MCF 10A (cell line): ENCODE measurements at places on chromosomes 3 and 15. TPM values are rescaled to one million over a fixed set of nuclear protein-coding genes. Genes with fewer than 3 reads are reported as not detected.

- no peak for DNase-seq
These were observed 282.5 kb upstream of the TTC14 start for GRCh38 chr3:180319461-180319860.

DNA sequence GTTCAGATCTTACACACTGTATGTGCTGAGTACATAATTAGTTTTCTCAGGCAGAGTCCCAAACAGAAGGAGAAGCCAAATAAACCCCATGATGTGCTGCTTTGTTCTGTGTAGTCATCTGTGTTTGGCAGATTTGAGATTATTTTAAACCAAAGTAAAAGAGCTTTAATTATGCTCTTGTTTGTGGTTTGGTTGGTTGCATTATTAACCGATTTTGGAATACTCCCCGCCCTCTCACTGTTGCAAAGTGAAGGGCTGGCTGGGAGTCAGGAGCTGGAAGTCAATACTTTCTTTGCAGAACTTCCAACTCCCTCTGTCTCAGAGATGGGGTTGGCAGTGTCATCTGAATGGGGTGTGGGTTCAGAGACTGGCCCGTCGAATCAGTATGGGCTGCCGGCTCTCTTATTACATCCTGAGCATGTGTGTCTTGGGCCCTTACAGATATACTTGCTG lies 34.4 kb downstream of the SLCO3A1 start:
- DNase-seq = no peak

- DNase-seq = no peak
These were observed 71.3 kb upstream of the HES1 start for GRCh38 chr3:194064380-194065332.

Gene GASK1A
- not detected in 2 replicates for total RNA-seq

Gene GOLGA8G
- total RNA-seq = 0.09 TPM in 1 of 2 replicates, not detected in the other
